ENCODE measurements at places on chromosomes 4 and X.
A peak's percentile ranks its signal among the peaks of the same experiment; 100 is the strongest.

- DNase-seq: no peak
These were observed 8.4 kb downstream of the CNGA1 start for GRCh38 chr4:48008021-48008596.

DNA sequence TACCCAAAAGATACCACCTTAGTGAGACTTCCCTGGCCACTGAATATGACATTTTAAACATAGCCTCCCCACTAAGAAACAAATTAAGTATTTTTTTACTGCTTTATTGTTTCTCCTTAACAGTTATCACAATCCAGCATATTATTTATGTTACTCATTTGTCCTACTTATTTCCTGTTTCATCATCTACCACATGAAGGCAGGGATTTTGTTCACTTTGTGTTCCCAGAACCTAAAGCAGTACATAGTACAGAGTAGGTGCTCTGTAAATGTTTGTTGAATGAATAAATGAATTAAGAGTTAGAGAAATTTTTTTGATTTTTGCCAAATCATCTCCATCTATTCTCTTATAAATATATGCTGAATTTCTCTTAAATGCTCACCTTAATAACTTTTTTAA lies 318.4 kb upstream of the GIMD1 start:
- peak; percentile 30 for DNase-seq

- peak; percentile 67 for DNase-seq
These were observed 88.9 kb upstream of the CITED1 start for GRCh38 chrX:72394518-72395170.

DNA sequence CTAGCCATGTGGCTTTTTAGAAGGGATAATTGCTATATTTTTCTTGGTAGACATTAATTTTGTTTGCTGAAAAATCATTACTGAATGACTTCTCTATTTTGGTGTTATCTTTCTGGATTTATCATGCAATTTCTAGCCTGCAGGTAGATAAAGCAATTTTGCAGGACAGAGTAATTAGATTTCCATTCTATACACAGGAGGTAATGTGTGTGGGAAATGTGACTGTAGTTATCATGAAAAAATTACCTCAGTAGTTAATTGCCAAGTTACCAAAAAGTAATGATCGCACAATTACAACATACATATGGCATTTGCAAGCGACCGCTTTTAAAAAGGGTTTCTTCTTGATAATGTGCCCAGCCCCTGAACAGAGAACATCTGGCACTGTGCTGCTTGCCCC lies 66.1 kb downstream of the KIT start:
- DNase-seq: no peak

- DNase-seq: no peak
These were observed 19.8 kb downstream of the USP9X start for GRCh38 chrX:41105005-41105404.

DNA sequence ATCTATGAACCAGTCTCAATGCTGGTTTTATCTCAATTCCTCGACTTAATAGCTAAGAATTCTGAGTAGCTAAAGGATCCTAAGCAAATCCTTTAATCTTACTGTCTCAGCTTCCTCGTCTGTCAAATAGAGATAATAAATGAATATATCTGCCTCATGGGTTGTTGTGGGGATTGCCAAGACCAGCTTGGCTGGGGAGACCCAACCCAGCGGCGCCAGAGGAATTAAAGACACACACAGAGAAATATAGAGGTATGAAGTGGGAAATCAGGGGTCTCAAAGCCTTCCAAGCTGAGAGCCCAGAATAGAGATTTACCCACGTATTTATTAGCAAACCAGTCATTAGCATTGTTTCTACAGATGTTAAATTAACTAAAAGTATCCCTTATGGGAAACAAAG lies 41.9 kb downstream of the SLC34A2 start:
- no peak for DNase-seq

GRCh38 chrX:23773601-23774175 lies 9.3 kb upstream of the SAT1 start:
- no peak for DNase-seq

- DNase-seq: no peak
These were observed 56.0 kb upstream of the DHX15 start for GRCh38 chr4:24640366-24640765.

GRCh38 chrX:40504801-40505605 lies 75.8 kb upstream of the ATP6AP2 start:
- DNase-seq: peak; percentile 89

DNA sequence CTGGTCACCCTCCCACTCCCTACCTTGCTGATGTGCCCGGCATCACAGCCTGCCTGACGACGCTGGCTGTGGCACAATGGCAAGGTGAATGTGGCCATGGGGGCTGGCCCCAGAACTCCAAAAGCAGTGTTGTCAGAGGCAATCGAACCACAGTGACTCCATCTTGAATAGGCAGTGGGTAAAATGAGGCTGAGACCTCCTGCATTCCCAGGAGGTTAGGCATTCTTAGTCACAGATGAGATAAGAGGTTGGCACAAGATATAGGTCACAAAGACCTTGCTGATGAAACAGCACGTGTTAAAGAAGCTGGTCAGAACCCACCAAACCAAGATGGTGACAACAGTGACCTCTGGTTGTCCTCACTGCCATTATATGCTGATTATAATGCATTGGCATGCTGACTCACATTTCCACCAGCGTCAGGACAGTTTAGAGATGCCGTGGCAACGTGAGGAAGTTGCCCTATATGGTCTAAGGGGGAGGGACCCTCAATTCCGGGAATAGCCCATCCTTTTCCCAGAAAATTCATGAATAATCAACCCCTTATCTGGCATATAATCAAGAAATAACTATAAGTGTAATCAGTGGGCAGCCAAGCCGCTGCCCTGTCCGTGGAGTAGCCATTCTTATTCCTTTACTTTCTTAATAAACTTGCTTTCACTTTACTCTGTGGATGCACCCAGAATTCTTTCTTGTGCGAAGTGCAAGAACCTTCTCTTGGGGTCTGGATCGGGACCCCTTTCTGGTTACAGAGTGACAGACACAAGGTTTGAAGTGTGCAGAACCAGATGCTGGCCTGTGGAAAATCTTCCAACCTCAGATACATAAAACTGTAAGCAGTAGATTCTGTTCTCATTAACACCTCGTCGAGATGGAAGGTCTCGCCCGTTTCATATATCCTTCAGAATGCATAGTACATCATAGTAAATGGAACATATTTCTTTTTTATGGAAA lies 26.8 kb upstream of the CLDN24 start:
- DNase-seq: peak; percentile 99
